ENCODE measurements at places on chromosomes 7 and 10.

GRCh38 chr7:87129848-87130247 lies 22.4 kb upstream of the DMTF1 start:
- no peak for DNase-seq

DNA sequence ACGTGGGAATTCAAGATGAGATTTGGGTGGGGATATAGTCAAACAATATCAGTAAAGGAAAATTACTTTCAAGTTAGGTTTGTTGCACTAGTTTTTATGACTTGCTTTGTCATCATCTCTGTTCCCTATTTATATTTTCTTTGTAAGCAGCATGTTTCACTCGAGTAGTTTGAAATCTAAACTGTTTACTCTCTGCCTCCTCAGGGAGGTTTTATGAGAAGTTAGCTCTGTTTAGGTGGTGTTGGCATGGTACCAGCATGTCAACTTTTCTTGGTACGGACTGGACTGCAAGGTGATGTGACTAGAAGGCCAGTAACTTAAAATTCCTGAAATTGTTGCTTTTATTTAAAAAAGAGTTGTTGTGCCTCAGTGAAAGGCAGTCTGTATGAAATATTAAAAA lies 59.2 kb upstream of the MTPN start:
- no peak for DNase-seq

DNA sequence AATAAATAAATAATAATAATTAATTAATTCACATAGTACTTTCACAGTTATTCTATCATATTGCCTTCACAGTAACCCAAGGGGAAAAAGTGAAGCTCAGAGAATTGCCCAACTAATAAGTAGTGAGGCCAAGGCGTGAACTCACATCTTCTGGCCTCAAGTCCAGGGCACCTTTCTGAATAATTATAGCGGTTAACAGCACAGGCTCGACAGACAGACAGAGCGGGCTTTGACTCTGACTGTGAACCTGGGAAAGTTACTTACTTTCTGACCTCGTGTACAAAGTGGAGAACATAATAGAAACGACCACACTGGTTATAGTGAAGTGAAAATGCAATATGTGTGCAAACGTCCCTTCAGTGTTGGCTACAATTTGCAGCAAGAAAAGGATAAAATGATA lies 5.7 kb upstream of the SMKR1 start:
- no peak for DNase-seq

DNA sequence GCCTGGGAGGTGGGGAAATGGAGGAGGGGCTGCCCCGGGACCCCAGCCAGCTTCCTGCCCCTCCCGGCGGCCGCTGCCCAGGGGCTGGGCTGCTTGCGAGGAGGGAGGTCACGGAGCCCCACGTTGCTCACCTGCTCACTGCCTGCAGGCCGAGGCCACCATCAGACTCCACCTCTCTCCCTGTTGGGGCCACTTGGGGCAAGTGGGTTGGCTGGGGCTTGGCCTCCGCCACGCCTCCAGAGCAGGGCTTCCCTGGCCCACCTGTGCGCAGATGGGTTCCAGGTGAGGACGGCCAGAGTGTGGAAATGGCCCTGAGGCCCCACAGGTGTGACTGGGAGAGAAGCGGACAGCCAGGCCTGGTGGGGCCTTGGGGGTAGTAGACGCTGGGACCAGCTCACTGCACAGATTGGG lies 82.8 kb upstream of the DIP2C start:
- no peak for DNase-seq

GRCh38 chr10:103049237-103049636 lies 131.1 kb downstream of the CNNM2 start:
- DNase-seq = no peak

- DNase-seq = peak; percentile 92
Measured at GRCh38 chr7:50212666-50213621, 91.6 kb upstream of the IKZF1 start.

GRCh38 chr7:155466142-155466813 lies 8.3 kb downstream of the EN2 start:
- DNase-seq = no peak

GRCh38 chr7:79199961-79200360 lies 253.5 kb downstream of the MAGI2 start:
- no peak for DNase-seq

DNA sequence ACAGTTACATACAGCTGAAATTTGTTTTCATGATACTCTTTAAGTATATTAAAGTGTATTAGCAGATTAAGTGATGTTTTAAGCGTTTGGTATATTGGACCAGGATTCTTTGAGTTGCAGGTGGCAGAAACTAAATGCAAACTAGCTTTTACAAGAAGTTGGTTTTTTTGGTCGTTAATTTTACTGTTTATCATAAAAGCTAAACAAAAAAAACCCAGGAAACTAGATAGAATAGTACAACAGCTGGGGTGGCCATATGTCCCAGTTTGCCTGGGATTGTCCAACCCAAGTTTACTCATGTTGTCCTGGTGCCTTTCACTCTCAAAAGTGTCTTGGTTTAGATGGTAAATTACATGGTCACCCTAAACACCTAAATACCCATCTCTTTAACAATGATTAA lies 108.7 kb downstream of the PHTF2 start:
- DNase-seq = no peak

DNA sequence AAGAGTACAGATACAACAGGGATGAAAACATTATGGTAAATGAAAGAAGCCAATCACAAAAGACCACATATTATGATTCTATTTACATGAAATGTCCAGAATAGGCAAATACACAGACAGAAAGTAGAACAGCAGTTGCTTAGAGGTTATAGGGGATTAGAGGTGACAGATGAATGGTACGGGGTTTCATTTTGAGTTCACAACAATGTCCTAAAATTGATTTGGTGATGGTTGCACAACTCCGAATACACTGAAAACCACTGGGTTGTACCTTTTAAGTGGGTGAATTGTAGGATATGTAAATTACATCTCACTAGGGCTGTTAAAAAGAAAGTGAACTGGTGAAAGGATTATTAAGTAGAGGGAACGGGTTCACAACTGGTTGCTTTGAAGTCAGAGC lies 76.3 kb upstream of the MRLN start:
- no peak for DNase-seq

DNA sequence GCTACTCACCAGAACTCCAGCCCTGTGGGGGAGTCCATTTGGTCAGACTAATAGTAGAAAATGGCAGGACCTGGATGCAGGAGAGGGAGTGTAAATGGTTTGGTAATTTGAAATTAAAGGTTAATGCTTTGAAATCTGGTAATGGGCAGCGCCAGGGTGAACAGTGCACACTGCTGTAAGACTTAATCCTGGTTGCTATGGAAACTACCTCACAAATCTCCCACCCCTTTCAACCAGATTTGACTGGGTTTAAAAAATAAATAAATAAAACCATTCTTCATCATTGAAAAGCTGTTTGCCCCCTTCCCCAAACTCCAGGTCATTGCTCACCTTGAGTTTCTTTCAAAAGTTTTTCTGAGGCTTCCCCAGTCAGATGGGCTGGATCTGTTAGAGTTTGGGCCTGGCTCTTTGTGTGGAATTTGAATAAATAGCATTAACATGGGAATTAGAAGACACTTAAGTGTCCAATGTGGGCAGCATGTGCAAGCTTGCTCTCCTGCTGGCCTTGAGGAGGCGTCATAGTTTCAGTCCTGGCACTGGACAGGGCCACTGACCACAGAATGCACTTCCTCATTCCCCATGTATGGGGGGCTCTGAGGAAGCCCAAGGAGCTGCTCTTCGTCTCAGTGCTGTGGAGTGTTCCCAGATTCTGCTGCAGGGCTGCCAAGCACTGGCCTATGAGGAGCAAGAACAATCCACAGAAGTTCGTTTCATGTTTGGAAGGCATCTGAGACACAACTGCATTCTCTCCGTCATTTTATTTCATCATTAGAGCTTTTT lies 90.7 kb downstream of the LRRC4 start:
- no peak for DNase-seq

DNA sequence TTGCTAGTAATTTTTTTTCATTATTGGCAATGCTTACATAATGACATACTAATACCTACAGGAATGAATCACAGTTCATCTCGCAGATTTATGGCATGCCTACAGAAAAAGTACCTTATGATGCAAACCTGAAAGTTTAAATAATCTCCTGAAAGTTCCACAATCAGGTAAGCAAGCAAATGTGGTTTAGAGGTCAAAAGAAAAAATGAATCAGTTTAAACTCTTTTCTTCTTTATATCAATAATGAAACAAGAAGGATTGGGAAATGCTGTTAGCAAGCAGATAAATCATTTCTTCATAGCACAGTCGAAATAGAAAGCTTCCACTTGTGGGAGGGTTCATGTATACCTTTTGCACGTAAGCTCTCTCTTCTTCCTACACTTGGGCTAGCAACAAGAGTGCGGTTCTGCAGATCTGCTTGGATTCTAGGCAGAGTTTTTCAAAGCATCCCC lies 53.7 kb upstream of the MTPN start:
- DNase-seq = no peak

DNA sequence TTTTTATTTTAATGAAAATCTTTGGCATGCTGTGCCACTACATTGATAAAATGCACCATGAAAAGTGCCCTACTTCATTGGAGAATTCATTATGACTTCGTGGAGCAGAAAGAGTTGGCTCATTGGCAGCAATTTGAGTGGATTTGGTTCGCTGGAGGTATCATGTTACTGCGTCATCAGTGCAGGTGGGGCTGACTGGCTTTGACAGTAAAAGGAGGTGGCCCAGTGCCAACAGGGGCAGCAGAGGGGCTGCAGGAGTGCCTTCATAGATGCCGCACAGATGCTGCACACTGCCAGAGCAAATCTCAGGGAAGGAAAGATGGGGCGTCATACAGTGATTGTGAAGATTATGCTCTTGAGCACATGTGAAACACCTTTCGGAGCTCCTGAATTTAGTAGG lies 22.2 kb downstream of the FZD1 start:
- no peak for DNase-seq

DNA sequence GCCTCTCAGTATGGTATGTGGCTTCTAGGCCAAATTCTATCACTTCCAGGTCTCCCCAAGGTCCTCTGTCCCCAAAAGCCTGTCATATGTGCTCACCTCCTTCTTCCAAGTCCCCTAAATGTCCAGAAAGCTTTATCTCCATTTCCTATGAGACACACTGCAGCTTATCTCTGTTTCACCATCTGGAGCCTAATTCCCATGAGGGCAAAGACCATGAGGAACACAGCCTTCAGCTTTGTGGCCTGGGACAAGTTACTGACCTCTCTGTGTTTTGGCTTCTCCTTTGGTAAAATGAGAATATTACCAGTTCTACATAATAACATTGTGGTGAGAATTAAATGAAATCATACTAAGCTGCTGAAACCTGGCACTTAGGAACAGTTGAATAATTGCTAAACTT lies 19.2 kb downstream of the ST8SIA6 start:
- DNase-seq = no peak

GRCh38 chr10:103969857-103970627 lies 3.1 kb downstream of the SLK start:
- DNase-seq = peak; percentile 21

DNA sequence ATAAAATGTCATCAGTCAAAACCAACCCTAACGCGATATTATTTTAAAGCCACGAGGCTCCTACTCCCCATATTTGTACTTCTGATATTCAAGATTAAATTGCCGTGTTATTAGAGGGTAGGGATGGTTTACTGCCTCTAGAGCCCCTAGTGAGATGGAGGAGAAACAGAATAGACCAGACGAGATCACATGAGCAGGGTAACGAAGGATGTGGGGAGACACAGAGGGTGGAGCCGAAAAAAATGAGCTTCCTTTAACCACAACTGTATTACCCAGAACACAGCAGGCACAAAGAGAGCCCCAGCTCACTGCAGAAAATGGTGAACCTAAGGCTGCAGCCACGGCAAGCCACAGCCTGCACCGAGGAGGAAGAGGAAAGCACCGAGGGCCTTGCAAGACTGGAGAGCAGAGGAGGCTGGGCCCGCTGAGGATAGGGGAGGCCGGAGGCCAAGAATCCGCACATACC lies 14.3 kb downstream of the ZC3HAV1 start:
- DNase-seq = peak; percentile 97

- DNase-seq = no peak
Measured at GRCh38 chr10:120272350-120272749, 184.7 kb upstream of the PLPP4 start.

- DNase-seq = no peak
Measured at GRCh38 chr7:43960933-43961332, 34.7 kb downstream of the UBE2D4 start.

GRCh38 chr10:77492368-77492994 lies 145.1 kb downstream of the KCNMA1 start:
- no peak for DNase-seq

- DNase-seq = no peak
Measured at GRCh38 chr10:124210263-124210662, 116.9 kb upstream of the CHST15 start.

- no peak for DNase-seq
Measured at GRCh38 chr10:126851414-126852108, 53.7 kb upstream of the DOCK1 start.

DNA sequence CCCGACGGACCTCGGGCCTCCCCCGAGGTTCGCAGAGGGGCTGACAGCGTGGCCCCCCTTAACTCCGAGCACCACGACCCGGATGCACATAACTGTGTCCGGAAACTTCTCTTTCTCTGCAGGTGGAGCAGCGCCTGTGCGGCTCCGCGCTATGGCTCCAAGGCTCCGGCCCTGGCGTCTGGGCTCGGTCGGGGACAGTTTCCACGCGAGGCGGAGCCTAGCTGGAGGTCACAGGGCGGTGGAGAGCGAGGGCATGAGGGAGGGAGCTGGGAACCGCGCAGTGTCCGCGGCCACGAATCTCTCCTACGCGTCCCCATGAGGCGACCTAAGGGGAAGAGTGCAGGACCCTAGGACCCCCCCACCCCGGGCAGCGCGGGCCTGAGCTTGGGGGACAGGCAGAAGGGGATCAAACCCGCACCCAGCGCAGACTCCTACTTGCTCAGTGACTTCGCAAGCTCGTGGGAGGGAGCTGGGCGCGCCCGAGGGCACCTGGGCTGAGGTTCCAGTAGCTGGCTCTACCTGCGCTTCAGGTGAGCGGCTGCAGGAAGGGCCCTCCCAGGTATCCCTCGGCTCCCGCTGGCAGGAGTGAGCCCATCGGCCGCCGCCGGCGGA lies 8.6 kb upstream of the MNX1 start:
- DNase-seq = no peak

GRCh38 chr7:100765250-100765649 lies 31.9 kb downstream of the ZAN start:
- no peak for DNase-seq

- no peak for DNase-seq
Measured at GRCh38 chr10:66714741-66715140, 211.1 kb upstream of the LRRTM3 start.

DNA sequence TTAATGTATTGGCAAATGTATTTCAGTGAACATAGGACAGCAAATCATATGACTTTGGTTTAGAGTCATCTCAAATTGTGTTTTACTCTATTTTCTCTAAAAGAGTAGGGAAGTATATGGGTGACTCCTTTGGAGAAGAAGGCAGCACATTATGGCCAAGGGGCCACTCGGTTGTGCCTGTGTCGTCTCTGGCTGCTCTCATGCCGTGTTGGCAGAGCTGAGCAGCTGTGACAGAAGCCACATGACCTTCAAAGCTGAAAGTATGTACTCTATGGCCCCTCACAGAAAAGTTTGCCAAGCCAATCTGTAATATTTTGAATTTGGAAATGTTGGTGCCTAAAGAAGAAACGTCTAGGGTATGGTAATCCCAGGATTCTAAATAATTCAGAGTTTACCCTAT lies 47.5 kb downstream of the TASOR2 start:
- no peak for DNase-seq

- DNase-seq = no peak
Measured at GRCh38 chr7:13185139-13185538, 497.7 kb downstream of the ARL4A start.

- peak; percentile 74 for DNase-seq
Measured at GRCh38 chr7:105389088-105389650, 448 bp upstream of the SRPK2 start.

Data from KBM-7 (cell line).